Left hindlimb (tissue), 1 donor: ENCODE measurements at places on chromosomes 4 and X.

GRCh38 chr4:2963966-2964471, 648 bp downstream of the GRK4 start:
- no peak for DNase-seq

DNA sequence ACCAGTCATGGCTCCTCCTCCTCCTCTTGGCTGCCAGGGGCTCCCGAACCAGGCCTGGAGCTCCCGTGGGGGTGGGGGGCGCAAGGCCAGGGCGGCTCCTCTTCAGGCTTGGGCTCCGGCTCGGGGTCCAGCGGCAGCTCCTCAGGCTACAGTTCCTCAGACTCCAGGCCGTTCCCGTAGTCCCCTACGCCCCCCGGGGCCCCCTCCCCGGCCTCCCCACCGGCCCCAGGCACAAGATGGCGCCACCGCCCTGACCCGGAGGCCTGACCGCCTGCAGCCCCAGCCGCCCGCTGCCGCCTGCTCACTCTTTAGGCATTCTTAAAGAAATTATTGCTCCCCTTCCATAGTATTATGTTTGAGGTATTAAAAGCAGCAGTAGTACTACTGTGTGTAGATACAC, 54.5 kb downstream of the TAF1 start:
- no peak for DNase-seq

- peak; percentile 25 for DNase-seq
Measured at GRCh38 chr4:1245481-1246051, 3.4 kb downstream of the CTBP1 start.

GRCh38 chr4:183986291-183986970, 81.3 kb downstream of the STOX2 start:
- DNase-seq, result no peak

DNA sequence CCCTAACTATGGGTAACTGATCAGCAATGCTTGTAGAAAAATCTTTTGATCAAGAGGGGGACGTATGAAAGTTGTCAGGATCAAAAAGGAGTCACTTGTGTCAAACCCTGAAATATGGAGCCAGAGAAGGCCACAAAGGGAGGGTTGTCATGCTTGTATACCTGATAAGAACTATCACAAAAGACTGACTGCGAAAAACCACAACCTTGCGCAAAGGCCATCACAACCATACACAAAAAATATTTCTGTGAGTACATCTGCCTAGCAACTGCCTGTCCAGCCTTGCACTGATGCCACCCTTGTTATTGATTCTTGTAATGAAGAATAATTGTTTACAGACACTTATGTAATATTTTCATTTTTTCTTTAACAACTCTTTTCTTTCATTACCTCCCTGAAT, 22.8 kb upstream of the EIF4E start:
- no peak for DNase-seq

- no peak for DNase-seq
Measured at GRCh38 chr4:81353861-81354260, 117.8 kb downstream of the RASGEF1B start.

GRCh38 chr4:94171616-94172015, 36.0 kb upstream of the SMARCAD1 start:
- DNase-seq, result no peak

- no peak for DNase-seq
Measured at GRCh38 chrX:97267396-97268181, 383.9 kb downstream of the RPA4 start.

- no peak for DNase-seq
Measured at GRCh38 chr4:154164931-154165839, 326.4 kb downstream of the DCHS2 start.

- DNase-seq, result peak; percentile 53
Measured at GRCh38 chr4:37890801-37891259, at the start of gene TBC1D1. Gene TBC1D1, plus strand, starts transcription at chr4:37891084. Its CDS starts 11,012 bp downstream, at chr4:37902096.
